Bronchial epithelial cell (primary cell): ENCODE measurements at places on chromosomes 12 and 14.

GRCh38 chr12:69475237-69475975 is 5.2 kb downstream of the FRS2 start:
- DNase-seq, result no peak

DNA sequence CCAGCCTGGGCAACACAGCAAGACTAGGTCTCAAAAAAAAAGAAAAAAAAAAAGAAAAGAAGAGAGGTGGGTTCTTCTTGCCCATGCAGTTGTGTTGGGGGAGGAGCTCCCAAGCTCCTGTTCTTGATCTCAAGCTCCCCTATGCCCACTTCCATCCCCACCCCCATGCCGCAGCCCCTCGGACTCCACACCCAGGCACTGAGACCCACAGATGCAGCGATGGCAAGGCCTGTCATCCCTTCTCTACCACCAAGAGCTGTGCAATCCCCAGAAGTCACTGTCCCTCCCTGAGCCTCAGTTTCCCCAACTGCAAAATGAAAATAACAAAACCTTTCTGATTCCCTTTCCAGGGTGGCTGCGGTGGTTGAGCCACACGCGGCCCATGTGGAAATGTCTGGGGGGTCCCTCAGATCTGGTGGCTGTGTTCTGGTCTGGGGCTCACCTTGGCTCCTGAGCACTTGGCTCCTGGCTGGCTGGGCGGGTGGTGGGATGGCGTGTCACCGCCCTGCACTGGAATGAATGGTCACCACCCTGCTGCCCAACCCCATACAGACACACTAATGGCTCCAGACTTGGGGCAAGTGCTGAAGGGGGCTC is 22.6 kb upstream of the KIF26A start:
- DNase-seq, result no peak

DNA sequence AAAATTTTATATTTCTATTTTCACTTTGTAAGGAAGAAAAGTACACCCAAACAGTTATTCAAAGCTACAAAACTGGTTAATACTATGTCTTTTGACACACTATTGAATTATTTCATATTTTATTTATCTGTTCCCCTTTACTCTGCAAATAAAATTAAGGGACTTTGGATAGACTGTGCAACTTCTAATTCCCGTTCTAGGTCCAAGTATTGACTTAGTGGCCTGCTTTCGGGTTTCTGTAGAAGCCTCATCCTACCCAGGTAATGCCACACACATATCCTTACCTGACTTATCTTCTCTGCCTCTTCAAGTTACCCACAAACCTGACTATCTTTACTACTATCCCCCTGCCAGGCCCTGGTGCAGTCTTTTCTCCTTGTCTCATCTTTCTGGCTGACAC is 156.3 kb upstream of the TMTC2 start:
- DNase-seq, result no peak

DNA sequence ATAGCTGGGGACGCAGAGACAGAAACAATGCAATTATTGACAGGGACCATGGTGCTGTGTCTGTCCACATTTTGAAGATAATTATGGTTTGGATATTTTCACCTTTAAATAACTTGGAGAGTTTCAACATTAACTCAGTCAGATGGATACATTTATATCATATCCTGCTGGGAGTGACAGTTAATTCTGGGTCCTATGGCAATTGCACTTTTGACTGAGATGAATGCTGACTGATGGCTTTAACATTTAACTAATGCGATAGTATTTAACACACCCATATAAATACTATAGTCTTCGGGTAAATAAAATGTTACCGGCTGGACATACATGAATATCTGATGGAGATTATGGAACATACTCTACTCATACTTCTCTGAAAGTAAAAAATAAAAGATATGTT is 118.3 kb downstream of the LRRK2 start:
- no peak for DNase-seq

GRCh38 chr12:20704860-20705259 is 9.7 kb downstream of the SLCO1C1 start:
- no peak for DNase-seq

DNA sequence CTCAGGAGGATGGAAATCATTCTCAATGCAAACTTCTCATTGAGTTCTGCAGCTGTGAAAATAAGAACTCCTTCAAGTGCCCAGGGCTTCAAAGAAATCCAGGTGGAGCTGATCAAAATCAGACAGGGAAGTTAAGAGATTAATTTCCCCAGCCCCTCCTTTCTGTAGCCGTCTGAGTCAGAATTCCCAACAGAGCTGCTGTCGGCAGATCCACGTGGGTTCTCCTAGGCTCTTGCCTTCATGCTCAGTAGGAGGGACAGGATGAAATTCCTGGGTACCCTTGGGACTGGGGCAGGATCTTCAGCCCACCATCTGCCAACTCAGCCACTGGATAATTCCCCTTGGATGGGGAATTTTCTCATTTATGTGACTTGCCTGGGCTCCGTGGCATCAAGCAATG is 13.3 kb downstream of the TGFB3 start:
- DNase-seq, result no peak

DNA sequence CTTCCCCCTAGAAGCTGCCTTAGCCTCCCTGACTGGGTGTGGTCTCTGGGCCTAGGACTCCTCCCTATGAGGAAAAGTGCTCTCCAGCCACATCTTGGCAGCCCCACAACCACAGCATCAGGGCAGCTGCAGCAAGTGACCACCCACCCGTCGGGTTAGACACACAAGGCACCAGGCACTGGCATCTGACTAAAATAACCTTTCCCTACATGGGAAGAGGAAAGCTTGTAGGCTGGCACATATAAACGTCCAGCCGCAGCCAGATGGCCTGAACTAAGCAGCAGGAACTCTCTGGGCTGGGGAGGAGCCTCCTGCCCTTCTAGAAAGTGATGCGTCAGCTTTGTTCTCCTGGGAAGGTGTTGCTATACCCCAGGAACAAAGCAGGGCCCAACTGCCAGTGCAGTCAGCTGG is 328.7 kb downstream of the DPF3 start:
- no peak for DNase-seq

DNA sequence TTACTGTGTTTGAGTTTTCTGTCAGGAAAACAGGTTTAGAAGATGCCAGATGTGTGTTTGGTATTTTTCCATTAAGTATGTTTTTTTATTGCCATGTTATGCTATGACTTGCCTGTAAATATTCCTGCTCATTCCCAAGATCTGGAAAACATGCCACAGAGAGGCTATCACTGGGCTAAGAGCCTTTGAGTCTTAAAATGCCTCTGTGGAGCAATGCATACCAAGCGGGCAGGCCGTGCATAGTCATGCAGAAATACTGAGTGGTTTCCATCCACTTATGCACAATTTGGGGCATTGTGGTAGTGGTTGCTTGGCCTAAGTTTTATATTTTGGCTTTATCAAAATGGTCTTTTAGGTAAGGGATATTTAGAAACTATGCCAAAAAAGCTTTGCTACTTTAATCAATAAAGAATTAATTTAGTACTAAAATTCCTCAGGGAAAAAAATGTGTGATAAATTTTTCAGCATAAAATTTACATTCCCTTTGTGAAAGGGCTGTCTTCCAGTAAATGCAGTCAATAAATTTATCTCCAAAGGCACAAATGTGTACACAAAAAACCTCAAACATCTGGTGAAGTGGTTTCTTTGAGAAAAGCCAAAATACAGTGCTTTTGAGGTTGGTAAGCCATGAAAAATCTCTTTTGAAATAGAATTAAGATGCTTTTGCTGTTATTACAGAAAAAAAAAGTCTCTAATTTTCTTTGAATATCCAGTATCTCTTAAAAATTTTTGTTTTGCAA is 341.3 kb upstream of the FBXO33 start:
- no peak for DNase-seq

DNA sequence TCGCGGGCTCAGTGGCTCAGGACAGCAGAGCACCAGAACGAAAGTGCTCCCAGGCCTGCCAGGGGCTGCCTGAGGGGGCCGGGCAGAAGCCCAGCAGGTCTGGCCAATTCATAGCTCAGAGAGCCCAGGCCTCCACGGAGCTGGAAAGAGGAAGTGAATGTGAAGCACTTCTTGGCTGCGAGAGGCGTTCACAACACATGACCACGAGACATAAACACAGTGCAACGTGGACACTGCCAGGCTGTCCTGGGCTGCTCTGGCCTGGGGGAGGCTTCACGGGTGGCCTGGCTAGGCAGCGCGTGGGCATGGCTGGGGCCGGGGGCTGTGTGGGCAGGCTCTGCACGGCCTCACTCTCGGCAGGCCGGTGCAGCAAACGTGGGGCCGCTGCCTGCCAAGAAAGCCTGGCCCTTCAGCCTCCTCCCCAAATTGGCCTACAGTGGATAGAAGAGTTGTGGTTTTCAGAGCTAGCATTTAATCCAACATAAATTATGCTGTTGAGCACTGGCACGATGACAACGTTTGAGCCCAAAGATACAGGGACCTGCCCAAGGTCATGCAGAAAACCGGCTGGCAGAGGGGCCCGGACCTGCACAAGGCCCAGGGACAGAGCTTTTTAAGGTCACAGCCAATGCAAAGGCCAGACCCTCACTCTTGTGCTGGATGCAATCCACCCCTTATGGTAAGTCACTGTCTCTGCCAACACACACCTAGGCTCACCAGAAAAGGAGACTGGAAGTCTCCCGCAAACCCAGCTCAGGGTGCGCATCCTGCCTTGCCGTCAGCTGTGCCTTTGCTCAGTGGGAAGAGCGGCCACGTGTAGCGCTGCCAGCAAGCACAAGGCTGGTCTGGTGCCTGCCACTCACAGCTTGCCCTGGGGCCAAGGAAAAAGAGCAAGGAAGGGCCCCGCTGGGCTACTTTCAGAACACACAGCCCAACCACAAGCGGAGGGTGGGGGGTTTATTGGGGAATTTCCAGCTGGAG is 8.6 kb downstream of the SLC25A29 start:
- no peak for DNase-seq

DNA sequence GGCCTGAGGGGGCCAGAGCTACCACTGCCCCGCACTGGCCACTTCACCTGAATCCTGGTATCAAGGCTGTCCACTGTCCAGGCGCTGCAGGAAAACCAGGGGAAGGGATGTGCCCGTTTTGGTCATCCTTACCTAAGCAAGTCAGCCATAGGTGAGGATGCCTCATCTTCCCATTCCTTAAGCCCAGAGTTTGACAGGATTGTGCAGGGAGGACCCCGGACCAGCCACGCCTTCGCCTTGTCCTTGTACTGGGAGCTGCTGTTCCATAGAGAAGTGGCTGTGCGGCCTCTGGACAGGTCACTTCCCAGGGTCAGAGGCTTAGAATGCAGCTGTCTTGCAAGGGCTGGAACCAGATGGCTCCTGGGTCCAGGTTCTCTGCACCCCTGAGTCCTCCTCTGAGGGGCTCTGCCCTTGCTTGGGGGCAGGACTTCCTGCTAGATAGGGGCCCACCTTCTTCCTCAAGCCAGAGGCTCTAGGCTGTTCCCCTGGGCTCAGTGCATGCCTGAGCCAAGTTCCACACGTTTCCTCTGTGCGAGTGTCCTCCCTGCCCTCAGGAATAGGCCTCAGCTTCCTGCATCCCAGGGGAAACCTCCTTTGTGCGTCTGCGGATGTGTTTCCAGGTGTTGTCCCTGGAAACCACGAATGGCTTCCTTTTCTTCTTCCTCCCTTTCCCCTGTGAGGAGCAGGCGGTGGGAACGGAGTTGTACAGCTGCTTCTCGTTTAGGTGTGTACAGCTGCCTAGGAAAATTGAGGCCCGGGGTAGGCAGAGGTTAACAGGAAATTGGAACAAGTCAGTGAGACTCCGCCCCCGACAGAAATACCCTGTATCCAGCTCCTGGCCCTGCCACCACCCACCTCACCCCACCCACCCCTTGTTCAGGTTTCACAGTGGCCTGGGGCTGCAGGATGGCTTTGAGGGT is 54.3 kb upstream of the RIN3 start:
- no peak for DNase-seq

- no peak for DNase-seq
Observed at GRCh38 chr12:106142591-106143261, 4.0 kb upstream of the NUAK1 start.

DNA sequence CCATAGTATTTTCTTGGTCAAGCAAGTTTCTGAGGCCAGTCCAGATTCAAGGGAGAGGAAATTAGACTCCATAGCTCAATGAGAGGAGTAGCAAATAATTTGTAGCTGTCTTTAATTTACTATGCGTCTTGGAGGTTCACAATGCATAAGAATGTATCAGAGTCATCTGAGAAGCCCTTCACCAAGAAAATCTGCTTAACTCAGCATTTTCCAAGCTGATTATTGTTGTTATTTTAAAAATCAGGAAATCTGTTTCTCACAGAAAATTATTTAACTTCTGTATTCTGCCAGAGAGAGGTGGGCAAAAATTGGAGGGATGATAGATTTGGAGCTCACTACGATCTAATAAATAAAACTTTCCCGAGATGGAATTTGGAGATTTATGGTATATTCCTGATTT is 72.0 kb downstream of the SMOC1 start:
- DNase-seq, result no peak

GRCh38 chr12:66640691-66641460 is 38.0 kb downstream of the GRIP1 start:
- no peak for DNase-seq

- no peak for DNase-seq
Observed at GRCh38 chr14:26859483-26859882, 261.6 kb upstream of the NOVA1 start.

DNA sequence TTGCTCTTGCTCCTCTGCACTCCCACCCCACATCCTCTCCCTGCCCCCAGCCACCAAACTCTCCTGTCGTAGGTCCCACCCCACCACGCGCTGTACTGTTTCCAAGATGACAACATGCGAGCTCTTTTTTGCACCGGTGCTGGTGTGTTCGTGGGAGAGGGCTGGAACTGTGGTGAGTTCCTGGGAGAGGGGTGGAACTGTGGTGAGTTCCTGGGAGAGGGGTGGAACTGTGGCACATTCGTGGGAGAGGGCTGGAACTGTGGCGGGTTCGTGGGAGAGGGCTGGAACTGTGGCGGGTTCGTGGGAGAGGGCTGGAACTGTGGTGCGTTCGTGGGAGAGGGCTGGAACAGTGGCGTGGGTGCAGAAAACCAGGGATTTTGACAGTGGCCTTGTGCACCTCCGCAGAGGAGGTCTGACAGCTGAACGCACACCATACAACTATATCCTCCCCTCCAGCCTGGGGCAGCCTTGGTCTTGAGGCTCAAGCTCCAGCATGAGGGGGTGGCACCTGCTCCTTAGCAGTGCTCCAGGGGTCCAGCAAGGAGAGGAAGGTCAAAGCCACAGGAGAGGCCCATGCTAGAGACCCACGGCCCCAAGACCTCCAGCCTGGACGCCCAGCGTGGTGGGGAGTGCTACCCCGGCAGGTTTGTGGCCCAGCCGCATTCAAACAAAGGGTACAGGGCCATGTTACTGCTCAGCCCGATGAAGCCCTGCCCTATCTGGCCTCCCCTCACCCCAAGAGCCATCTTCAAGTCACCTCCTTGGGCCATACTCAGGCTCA is 50.1 kb downstream of the ACTN1 start:
- DNase-seq, result no peak

DNA sequence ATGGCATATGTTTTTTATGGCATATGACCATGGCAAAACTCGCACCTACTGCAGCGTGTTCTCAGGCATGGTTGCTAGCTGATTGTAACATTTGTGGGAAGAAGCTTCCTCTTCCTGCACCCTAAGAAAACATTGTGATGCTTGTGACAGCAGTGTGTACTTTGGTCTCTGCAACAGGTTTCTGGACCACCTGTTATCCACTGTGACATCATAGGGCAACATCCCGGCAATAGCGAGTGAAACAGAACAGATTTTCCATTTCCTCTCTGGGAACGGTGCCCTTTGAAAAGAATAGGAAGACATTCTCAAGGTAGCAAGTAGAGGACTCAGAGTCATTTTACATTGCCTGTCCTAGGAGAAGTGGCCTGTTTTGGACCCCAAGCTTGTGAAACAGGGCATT is 135.4 kb upstream of the TRHDE start:
- no peak for DNase-seq
